D721Med (cell line): ENCODE measurements at places on chromosomes 7 and 10.

GRCh38 chr10:62734781-62735463 is 69.6 kb upstream of the ADO start:
- no peak for DNase-seq

DNA sequence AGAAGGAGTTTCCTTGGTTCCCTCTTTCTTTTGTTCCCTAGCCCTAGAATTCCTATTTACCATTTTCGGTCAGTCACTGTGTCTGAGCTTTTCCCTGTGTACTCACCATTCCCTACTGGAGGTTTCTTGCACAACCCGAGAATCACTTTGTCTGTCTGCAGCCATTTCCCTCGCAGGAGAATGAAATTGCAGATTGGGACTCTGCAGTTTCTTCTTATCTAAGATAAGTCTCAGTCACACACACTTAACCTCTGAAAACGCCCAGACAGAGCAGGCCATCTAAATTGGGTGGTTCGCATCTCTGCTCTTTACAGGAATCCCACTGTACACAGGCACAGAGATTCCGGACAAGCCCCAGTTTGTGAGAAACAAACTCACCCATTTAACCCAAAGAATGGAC is 58.6 kb upstream of the CNTNAP2 start:
- no peak for DNase-seq

DNA sequence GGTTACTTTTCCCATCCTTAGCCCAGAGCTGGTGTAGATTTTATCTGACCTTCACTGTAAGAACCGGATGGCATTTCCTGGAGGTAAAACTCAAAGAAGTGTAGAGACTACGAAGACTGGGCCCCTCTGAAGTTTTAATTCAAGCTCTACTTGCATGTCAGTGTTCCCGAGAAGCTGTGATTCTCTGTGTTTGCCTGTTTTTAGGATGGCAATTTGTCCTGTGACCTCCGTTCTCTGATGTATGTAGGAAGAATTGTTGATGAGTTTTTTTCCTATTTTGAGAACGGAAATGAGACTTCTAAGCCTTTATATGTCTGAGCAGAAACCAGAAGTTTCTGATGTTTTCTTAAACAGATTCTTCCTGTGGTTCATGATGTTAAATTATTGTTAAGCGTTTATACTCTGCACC is 94.1 kb downstream of the CDCA7L start:
- no peak for DNase-seq

- no peak for DNase-seq
Observed at GRCh38 chr7:139094030-139094429, 15.5 kb downstream of the ZC3HAV1 start.

- no peak for DNase-seq
Observed at GRCh38 chr7:144452064-144452463, 48.6 kb upstream of the NOBOX start.

DNA sequence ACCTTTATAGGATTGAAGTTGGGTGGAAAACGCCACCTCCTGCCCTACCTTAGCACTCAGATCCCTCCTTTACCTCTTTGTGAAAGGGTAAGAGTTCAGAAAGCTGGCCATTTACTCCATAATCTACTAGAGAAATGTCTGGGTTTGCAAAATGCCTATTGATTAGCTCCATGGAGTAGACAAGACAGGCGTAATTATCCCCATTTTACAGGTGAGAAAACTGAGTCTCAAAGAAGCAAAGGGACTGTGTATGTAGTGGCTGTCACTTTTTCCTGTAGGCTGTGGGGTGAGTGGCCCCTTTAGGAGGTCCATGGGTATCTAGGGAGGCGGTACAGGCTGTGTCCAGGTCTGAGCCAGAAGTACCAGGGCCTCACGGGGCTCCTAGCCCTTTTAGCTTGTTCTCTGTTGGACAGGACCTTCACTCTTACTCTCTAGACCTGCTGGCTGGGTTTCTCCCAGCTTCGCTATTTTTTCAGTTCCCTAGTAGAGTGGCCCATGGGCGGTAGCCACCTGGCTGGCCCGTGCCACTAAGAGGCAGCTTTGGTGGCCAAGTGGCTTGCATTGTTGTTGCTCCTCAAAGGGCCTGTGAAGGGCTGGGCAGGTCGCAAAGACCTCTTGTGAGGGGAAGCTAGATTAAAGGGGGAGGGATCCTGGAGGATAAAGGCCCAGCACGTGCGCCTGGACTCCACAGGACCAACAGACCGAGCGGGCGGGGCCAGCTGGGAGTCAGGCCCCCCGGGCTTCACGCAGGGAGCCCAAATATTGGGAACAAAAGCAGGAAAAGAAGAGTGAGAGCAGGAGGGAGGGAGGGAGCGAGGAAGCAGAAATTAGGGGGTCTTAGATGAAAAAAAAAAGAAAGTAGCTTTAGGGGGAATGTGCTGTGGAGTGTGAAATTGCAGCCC is 4.7 kb upstream of the PAX2 start:
- no peak for DNase-seq

DNA sequence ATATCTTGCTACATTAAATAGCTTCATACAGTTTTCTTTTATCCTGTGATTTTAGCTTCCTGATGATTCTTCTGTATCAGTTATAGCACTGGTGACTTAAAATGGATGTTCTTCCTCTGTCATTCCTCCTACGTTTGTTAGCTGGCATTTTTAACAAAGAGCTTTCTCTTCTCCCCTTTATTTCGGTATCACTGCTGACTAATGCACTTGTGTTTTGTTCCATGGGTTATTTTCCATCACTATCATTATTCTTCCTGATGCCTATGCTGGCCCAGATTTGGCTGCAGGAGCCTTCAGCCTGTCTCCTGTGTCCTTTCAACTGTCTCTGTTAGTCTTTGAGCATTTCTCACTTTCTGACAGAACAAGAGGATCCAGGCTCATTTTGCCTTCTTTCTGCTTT is 13.1 kb downstream of the BMS1 start:
- DNase-seq, result no peak

DNA sequence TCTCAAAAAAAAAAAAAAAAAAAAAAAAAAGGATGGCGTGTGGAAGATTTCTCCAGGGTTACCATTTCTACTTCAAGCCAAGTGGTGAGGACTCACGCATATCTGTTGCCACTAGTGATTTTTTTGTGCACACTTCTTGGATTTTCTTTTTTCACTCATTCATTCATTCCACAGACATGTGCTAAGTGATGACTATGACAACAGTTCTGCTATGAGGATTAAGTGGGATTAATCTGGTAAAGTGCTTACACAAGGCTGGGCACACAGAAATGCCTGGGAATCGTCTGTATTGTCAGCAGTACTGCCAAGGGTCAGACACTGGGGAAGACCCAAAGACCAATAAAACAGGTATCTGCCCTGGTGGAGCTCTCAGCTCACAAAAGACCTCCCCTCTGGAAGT is 6.3 kb upstream of the OPN1SW start:
- no peak for DNase-seq

GRCh38 chr7:24668927-24669635 is 88.2 kb downstream of the GSDME start:
- no peak for DNase-seq

DNA sequence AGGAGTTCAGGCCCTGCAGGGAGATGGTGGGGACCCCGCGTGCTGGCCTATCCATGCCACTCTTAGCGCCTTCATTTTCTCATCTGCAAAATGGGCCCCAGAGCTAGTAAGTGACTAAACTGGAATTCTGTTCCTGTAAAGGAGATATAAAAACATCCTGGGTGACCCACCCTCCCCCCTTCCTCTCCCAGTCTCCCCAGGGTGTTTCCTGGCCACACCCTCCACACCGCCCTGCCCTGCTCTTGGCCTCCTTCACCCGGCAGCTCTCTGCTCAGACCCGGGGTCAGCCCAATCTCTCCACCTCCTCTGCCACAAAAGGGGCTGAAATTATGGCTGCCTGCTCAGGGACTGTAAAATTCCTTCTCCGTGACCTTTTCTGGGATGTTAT is 70.7 kb downstream of the C10orf105 start:
- DNase-seq, result no peak

DNA sequence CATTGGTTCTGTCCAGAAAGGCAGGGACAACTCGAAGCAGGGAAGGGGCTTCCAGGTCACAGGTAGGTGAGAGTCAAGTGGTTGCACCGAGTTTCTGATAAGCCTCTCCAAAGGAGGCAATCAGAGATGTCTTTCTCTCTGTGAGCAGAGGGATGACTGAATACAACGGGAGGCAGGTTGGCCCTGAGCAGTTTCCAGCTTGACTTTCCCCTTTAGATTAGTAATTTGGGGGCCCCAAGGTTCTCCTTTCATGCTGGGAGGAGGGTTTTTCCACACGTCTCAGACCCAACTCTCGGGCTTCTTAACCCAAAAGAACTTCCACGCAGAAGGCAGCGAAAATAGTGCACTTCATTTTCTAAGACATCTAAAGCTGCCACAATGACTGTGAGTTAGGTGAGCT is 189.6 kb downstream of the MGMT start:
- DNase-seq, result no peak

DNA sequence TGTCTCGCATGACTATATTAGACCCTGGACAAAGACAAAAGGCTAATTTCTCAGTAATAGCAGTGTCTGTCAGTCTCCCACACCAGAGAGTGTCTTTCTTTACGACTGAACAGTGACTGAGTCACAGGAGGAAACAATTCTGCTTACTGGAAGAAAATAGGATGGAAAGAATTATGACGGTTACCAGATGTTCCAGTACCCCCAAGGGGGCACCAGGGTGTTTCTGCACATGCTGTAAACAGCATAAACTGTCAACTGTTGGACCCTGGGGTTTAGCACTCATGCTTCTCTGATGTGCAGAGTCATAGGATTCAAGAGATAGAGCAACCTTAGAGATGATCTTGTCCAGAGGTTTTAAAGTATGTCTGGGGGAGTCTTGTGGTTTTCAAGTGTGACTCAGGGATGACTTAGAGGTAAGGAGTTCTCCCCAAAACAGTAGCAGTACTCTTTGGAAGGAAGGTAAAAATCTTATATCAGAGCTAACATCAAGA is 291.7 kb downstream of the THSD7A start:
- no peak for DNase-seq

DNA sequence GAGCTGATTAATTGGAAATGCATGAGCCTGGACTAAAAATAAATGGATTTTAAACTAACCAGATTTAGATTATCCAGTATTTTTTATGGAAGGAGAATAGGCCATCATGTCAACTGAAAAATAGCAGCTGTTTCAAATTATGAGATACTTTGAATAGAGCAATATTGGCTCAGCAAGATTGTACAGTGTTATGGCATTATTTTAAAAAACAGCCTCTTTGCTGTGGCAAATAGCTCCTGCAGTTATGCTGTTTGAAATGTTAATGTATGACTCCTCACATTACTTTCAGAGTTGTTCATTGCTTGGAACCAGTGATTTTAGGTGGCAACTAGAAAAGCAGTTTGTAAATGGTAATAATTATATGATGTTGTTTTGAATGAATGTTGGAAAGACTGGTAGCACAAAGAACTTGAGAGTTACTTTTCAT is 244.5 kb downstream of the KIAA1217 start:
- no peak for DNase-seq

DNA sequence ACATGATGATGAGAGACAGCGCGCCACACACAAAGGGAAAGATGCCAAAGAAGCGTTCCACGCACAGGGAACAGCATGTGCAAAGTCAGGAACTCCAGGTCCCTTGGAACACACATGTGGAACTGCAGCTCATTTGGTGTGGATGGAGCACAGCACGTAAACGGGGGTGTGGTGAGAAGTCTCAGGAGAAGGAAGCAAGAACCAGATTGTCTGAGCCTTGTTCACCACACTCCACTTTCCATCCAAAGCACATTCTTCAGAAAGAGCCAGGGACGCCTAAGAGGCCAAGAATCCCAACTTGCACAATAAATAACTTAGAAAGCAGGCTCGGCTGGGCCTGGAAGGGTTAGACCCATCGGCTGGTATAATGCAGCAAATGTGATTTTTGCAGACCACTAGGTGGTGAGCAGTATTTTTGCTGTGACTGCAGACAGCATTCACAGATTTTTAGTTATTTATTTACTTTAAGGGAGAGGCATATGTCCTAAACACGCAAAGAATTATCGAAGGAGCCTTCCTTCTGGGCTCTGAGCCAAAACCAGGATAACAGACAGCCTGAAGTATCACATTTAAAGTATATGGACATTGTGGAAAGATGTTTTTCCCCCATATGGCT is 27.9 kb upstream of the ASCC1 start:
- no peak for DNase-seq

DNA sequence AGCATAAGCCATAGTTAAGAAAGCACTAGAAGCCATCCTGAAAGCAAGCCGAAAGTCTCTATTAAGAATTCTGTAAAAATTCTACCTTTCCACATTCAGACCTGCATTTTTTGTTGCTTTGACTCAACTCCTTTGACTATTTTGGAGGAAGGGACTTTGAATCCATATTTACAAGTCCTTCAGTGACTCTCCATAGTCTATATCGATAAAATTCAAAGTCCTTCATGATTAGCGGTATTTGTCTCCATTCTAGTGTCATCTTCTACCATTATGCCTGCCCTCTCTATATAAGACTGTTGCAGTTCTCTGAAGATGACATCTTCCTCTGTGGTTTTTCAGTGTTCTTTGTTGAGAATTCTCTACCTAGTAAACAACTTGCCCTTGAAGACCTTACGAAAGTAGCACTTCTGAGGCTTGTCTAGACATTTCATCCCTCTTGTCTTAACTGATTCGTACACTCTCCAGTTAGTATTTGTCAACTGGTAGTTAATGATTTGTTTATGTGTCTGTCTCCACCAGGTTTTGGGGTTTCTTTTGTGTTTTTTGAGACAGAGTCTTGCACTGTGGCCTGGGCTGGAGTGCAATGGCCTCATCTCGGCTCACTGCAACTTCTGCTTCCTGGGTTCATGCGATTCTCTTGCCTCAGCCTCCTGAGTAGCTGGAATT is 1.7 kb downstream of the CCSER2 start:
- DNase-seq, result no peak

GRCh38 chr7:132210821-132211220 is 365.4 kb downstream of the PLXNA4 start:
- DNase-seq, result no peak

- no peak for DNase-seq
Observed at GRCh38 chr10:80173466-80173865, 31.9 kb downstream of the ANXA11 start.

- DNase-seq, result no peak
Observed at GRCh38 chr10:119831656-119832055, 41.0 kb downstream of the MCMBP start.

DNA sequence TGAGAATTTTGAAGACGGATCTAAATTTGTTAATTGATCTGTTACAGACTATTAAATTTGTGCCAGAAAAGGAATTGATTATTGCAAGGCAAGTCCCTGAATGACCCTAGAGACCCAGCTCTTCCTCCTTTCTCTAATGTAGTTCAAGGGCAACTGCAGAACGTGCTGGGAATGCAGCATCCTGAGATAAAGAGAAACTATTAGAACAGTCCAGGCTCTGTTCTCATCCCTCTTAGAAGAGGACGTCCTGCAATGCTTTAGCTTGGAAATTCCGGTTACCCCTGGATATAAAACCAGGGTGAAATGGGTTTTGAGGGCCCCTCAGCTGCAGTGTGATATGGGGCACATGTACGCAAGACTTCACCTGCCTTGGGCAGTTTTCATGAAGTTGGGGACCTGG is 67.3 kb downstream of the PTN start:
- no peak for DNase-seq

GRCh38 chr7:95220328-95220727 is 104.0 kb downstream of the PON1 start:
- DNase-seq, result no peak

- DNase-seq, result no peak
Observed at GRCh38 chr7:142882338-142882678, 3.2 kb downstream of the TRPV6 start.
